ENCODE measurements at places on chromosomes 2 and 18.

- no peak for DNase-seq
These were observed 162.4 kb downstream of the DLGAP1 start for GRCh38 chr18:4292696-4293095.

- no peak for DNase-seq
These were observed 177.1 kb downstream of the EIPR1 start for GRCh38 chr2:3200420-3200939.

DNA sequence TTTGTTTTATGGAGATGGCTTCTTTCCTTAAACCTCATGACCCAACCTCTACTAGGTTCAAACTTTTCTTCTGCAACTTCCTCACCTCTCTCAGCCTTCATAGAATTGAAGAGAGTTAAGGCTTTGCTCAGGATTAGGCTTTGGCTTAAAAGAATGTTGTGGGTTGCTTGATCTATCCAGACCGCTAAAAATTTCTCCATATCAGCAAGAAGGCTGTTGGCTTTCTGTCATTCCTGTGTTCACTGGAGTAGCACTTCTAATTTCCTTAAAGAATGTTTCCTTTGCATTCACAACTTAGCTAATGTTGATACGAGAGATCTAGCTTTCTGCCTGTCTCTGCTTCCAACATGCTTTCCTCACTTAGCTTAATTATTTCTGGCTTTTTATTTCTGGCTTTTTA, 58.1 kb upstream of the KYNU start:
- no peak for DNase-seq

DNA sequence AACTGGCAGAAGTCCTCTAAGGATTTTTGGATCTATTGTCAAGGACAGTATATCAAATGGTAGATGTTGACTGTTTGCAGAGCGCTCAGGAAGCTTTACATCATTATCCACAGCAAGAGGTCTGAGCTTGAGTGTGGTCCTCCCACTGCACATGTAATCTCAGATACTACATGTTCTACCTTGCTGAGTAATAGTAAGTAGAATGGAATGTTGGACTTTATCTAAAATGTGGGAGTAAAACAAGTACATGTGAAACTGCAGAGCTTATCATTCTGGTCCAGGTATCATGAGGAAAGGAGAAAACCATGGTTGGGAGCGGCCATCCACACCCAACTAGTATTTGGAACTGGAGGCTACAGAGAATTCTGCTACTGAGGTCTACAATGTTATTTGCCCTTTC, 19.3 kb upstream of the CD28 start:
- no peak for DNase-seq

DNA sequence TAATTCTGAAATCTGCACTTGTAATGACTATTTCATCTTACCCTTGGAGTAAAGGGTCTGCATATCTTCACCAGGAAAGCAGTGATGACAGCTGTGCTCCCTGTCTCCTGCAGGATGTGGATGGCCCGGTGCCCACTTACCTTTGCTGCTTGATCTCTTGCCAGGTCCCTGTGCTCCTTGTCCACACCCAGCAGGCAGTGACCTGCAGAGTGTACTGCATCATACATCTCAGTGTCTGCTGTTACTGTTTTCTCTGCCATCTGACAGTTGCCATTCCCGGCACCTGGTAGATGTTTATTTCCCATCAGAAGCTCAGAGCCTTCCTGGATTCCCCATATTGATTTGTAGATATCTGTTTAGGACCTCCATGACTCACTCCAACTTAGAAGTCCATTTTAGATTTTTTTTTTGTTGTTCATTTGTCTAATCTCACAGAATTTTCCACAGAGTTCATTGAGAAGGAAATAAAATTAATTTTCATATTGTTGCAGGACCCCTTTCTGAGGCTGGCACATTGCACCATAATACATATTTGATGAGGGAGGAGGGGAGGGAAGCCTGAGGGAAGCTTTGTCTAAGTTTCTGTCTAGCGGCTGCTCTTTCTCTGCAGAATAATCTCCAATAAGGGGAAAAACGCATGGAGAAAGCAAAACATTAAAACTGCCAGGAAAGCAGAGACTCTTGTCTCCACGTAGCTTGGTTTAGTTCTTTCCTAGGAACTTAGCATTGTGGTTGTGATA, 697.5 kb upstream of the RAB6C start:
- DNase-seq: no peak
